ENCODE measurements at places on chromosomes 16 and 17.
A peak's percentile ranks its signal among the peaks of the same experiment; 100 is the strongest.

DNA sequence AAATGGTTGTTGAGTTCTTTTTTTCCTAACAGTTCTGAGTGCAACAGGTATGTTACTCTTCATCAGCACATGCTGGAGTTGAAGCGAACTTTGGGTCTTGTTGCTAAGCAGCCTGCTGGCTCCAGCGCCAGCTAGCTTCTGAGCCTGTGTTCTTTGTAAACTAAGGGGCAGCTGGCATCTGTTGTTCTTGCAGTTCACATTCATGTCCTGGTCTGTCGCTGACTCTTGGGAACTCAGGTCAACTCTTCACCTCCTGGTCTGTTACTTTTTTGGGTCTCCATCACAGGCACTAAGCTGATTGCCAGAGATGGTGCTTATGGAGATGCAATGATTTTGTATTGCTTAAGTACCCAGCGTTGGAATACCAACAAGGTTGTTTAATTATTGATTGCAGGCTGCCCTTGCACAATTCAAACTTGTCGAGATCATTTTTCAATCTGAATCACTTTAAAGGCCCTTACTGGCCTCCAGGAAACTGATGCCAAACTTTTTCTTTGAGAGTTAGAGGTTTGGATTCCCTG is 40.9 kb downstream of the USP10 start:
- no peak for DNase-seq

- DNase-seq: no peak
Observed at GRCh38 chr16:154217-155030, 2.0 kb downstream of the HBZ start.

- no peak for DNase-seq
Observed at GRCh38 chr16:85396879-85397871, 215.9 kb upstream of the GSE1 start.

- DNase-seq: no peak
Observed at GRCh38 chr17:48809182-48809581, 7.8 kb downstream of the TTLL6 start.

DNA sequence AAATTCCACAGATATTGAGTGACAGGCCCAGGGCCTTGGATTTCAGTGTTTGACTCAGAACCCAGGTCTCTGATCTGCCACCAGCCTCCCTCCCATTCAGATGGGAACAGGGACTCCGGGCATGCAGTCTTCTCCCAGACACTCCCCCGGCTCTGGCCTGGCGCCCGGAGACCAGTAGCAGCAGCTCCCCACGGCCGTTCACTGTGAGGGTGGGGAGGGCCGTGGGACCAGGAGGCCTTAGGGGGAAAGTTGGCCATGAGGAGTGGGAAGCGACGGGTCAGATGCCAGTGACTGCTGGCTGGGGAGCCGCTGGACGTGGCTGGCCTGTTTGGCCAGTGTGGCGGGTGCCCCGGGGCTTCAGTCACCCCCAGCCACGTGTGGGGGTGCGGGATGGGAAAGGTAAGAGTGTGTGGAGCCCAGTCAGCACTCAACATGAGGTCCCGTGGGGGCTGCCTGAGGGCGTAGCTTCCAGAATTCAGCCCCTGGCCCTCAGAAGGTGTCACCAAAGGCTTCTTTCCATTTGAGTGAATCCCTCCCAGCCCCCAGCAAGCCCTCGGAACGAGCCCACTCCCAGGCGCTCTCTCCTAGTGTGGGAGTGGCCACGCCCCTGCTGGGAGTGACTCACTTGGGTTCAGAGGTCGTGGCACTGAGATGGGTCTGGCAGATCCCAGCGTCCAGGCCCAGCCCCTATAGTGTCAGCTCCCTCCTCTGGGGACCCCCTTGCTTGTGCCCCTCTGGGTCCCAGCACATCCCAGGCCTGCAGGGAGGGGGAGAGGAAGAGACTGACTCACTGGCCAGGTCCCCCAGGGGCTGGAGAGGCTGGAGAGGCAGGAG is 309.4 kb downstream of the SEC14L1 start:
- DNase-seq: peak; percentile 69

DNA sequence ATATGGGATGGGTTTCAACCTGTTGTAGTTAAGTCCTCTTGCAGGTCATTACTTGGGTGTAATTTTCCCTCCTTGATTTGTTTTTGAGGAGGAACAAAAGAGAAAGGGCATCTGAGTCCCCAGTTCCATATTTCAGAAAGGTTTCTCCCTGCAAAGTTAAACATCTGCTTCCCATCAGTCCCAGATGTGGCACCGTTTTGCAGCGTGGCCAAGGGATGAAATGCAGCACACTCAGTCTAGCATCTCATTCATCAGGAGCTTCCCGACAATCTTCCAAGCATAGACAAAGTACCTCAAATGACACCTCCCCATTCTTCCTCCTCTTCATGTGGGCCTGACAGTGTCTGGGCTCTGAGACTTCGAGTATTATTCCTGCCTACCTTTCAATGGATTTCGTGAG is 363.7 kb upstream of the SOX9 start:
- no peak for DNase-seq

DNA sequence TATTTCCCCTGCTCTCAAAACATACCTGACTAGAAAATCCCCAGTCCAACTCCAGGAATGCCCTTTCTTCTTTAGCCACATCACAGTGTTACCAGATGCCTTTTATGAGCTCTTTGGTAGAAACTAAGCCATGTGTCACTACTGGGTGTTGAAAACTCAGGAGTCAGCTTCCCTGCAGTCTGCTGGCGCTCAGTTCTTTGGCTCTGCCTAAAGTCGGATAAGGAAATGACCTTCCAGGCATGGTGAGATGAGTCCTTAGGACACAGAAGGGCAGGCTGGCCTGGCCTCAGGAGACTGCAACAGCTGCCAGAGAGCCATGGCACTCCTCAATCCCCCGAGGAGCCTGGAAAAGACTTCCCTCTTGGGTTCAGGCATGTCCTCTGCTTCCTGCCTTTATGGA is 89.1 kb downstream of the CDH13 start:
- DNase-seq: no peak
